Activated T-cell treated with anti-CD3 and anti-CD28 coated beads, Interleukin-2, amount 50 U/mL, for 24 hours (primary cell): ENCODE measurements at places on chromosomes 11 and 22.

- DNase-seq = no peak
These were observed 73.9 kb downstream of the SPON1 start for GRCh38 chr11:14036469-14036868.

DNA sequence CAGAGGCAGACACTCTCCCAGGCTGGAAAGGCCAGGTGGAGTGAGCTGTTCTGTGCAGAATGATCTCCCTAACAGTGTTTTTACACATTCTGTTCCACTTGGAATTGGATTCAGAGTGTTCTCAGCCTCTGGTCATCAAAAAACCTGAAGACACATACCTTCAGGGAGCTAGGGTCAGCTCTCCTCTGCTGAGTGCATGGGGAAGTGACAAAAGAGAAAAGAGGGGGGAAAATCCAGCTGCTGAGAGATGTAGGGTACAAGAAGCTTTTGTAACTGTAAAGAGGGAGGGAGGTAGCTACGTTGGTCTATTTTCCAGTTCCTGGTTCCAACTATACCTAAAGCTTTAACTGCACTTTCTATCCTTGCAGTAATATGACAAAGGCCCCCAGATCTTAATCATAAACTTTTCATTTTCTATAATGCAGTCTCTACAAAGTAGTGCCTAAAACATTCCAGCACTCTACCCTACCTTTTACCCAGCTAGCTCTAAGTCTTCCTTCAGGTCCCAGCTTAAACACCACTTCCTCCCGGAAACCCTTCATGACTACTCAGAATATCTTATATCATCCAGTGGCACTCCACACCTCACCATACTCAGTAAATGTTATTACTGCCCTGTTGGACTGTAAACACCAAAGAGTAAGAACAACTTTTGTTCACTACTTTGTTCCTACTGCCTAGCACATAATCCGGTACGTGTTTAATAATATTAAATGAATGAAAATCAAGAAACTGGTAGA, 9.2 kb downstream of the MAPK1 start:
- DNase-seq = no peak

- peak; percentile 87 for DNase-seq
These were observed at the start of gene AP5B1 for GRCh38 chr11:65780770-65781151. Gene AP5B1 (minus strand): TSS chr11:65780976. CDS start chr11:65780591, 385 bp downstream.

GRCh38 chr11:43738600-43739409, 58.3 kb downstream of the HSD17B12 start:
- DNase-seq = no peak

GRCh38 chr11:47152953-47153950, 23.4 kb downstream of the ARFGAP2 start:
- peak; percentile 75 for DNase-seq

DNA sequence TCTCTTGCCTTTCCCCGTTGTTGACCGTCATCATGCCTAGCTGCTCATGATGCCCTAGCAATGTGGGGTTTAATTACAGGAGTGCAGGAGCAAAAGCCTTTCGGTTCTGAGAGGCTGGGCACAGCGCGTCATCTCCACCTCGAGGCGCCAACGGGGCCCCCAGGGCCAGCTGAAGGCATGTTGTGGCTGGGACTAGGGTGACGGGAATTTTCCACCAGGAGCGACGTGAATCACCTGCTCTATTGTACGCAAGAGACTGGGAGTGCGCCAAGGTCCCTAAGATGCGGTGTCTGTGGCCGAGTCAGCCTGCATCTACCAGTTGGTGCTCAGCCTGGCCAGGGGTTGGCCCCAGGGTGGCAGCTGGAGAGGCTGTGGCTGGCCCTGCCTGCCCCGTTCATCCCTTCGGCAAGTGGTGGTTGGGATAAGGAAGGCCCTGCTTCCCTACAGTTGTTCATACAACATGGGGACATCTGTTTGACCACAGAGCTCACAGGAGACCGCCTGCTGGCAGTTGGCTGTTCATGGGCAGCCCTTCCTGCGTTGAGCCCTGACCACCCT, 1175.6 kb downstream of the BRD1 start:
- no peak for DNase-seq

GRCh38 chr11:65861165-65861505, 902 bp downstream of the MUS81 start:
- DNase-seq = no peak

GRCh38 chr11:126345759-126346585, 9.5 kb upstream of the ST3GAL4 start:
- no peak for DNase-seq

DNA sequence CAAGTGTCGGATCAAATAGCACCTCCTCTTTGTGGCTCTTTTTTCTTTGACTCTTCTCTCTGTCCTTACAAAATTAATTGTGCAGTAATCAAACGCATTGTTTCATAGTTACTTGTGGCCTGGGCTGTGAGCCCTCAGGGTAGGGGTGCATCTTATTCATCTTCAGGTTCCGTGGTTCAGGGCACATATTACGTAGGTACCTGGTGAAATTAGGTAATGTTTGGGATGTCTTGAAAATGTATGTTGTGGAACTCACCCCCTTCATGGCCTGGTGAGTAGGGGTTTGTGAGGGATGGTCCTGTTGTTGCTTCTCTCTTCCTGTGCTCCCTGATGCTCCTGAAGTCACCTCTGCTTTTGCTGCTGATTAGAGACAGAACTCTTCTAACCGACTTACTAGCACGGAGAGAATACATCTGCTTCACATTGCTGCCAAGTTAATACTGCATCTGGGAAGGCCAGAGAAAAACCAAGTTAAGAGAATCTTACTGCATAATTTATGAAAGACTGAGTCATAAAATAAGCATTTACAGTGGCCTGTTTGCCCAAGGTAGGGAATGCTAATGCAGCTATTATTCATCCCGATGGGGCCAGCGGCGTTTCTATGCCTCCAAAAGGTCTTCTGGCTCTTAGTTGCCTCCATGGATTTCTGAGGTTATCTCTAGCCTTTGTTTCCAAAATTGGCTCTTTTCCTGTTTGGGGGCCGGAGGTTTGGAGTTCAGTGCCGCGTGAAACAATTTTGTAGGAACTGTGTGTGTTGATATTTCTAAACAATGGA, 66.9 kb downstream of the TBC1D22A start:
- no peak for DNase-seq

- no peak for DNase-seq
These were observed 10.5 kb upstream of the ZFTA start for GRCh38 chr11:63779039-63779438.

GRCh38 chr11:115612046-115612730, 108.0 kb upstream of the CADM1 start:
- DNase-seq = no peak

DNA sequence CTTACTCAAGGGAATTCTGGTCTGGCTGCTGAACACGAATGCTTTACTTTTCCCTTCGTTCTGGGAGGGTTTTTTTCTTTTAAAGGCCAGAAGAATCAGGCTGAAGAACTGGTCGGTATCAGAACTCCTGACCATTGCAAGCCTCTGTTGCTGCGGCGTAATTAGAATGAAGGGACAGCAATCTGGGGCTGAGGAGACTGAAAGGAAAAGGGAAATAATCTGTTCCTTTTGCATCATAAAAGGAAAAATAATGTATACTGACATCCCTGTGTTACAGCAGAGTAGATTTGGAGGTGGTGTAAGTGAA, 670 bp downstream of the SC5D start:
- DNase-seq = no peak

DNA sequence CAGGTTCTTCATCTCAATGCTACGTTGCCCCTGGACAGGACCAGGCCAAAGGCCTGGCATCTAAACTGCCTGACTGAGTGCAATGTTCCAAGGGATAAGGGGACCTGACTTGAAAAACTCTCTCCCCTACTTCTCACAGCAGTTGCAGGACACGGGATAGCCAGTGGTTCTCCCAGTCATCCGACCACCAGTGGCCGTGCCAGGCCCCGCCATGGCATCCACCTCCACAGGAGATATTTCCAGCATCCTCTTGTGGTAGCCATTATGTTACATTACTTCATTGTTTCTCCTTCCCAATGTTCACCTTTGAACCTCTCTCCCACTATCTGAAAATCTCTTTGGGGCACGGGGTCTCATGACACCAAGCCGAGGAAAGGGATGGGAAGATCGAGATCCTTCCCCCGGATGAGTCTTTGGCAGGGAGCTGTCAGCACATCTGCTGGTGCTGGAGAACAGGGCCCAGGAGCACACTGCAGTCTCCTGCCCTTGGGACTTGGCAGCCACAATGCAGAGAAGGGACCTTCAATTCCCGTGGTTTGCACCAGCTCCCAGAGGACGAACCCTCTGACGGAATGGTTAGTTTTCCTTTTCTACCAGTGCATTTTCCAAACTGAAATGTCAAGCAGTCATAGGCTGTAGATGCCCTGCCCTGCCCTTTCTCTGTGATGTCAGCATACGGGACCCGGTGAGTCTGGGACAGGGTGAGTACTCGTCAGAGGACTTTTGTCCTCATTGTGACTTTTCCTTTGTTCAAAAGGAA, 121.2 kb downstream of the ETS1 start:
- DNase-seq = no peak
